ENCODE measurements at places on chromosomes 16 and 17. TPM values are rescaled to one million over a fixed set of nuclear protein-coding genes. Genes with fewer than 3 reads are reported as not detected.

MYCBPAP gene
- 6.4 TPM for total RNA-seq

CEP295NL gene
- total RNA-seq: not detected

CNGB1 gene
- total RNA-seq: not detected

SLC47A1 gene
- not detected for total RNA-seq

TGFB1I1 gene
- 0.64 TPM for total RNA-seq

ZNF205 gene
- total RNA-seq: 0.23 TPM

KCNJ18 gene
- not detected for total RNA-seq

MBTPS1 gene
- total RNA-seq: 55.6 TPM

KRT40 gene
- total RNA-seq: not detected

KRT17 gene
- total RNA-seq: not detected

CLEC16A gene
- total RNA-seq: 32.8 TPM

ZFPM1 gene
- 11.5 TPM for total RNA-seq

KRT32 gene
- total RNA-seq: not detected

HCRT gene
- total RNA-seq: not detected

COQ9 gene
- total RNA-seq: 39.7 TPM

LRRC36 gene
- not detected for total RNA-seq

SLC16A3 gene
- 115 TPM for total RNA-seq

ADAM11 gene
- 0.09 TPM for total RNA-seq

POLR3E gene
- 63.1 TPM for total RNA-seq

SCARF1 gene
- total RNA-seq: 1.1 TPM

CSH1 gene
- not detected for total RNA-seq
